ENCODE measurements at places on chromosomes 7 and 10. TPM values are rescaled to one million over a fixed set of nuclear protein-coding genes. Genes with fewer than 3 reads are reported as not detected.

The MET gene
- 2.4 TPM for total RNA-seq

The AUTS2 gene
- total RNA-seq, result 3.5 TPM

The WDR86 gene
- not detected for total RNA-seq

The FAM237B gene
- total RNA-seq, result not detected

The DOCK1 gene
- total RNA-seq, result 0.17 TPM

The ZNF277 gene
- 12.5 TPM for total RNA-seq

The RELN gene
- total RNA-seq, result not detected

The IRF5 gene
- total RNA-seq, result 5.7 TPM

The MKI67 gene
- total RNA-seq, result 129 TPM

The STK31 gene
- total RNA-seq, result 0.38 TPM

The STAMBPL1 gene
- total RNA-seq, result 24.5 TPM

The NPC1L1 gene
- not detected for total RNA-seq

The YAE1 gene
- total RNA-seq, result 14.2 TPM

The GGCT gene
- 75.7 TPM for total RNA-seq

The NEBL gene
- total RNA-seq, result 0.46 TPM

The EIF5AL1 gene
- 3.3 TPM for total RNA-seq

The KAZALD1 gene
- 0.31 TPM for total RNA-seq

The NUTM2D gene
- 1.6 TPM for total RNA-seq

The STEAP1 gene
- total RNA-seq, result 0.48 TPM

The KDM7A gene
- total RNA-seq, result 6.6 TPM

The HMX3 gene
- 0.25 TPM for total RNA-seq

The SLC35G1 gene
- 5.4 TPM for total RNA-seq

The C7orf57 gene
- 2.0 TPM for total RNA-seq

The GIMAP1 gene
- total RNA-seq, result 3.6 TPM

The CASTOR2 gene
- total RNA-seq, result 4.9 TPM

The IDI2 gene
- total RNA-seq, result not detected

The CHRM2 gene
- total RNA-seq, result not detected

The PKD1L1 gene
- 0.08 TPM for total RNA-seq

The KBTBD2 gene
- 22.1 TPM for total RNA-seq
